GM12864 (cell line): ENCODE measurements at places on chromosomes 3 and 15.

DNA sequence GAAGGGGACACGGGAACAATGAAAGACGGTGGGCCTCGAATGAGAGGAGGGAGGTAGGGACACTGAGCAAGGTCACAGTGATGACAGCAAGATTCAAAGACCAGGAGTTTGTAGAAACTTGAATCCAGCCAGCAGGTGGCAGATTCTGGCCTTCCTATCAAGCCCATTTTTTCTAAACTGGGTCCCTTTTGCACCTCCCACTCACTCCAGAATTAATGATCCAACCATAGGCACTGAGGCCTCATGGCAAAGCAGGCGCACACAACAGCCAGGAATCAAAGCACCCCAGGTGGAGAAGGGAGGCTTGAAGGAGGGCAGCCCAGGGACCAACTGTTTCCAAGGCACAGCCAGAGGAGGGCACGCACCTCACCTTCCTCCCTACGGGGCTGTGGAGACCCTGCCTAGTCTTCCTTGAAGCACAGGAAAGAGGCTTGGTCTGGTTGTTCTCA lies 90.2 kb downstream of the ANP32A start:
- DNase-seq: peak; percentile 10

DNA sequence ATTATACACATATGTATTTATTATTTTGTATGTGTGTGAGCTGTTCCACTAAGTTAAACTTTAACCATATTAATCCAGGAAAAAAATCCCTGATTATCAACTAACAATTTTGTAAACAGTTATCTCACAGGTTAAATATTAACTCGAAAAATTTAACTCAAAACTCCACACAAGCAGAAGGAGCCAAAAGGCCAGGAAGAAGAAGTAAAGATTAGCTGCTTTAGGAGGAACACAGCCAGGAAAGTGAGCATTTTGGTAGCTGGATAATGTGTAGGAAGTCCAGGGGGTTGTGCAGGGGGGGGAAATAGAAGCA lies 425.0 kb downstream of the TIGIT start:
- DNase-seq: no peak

DNA sequence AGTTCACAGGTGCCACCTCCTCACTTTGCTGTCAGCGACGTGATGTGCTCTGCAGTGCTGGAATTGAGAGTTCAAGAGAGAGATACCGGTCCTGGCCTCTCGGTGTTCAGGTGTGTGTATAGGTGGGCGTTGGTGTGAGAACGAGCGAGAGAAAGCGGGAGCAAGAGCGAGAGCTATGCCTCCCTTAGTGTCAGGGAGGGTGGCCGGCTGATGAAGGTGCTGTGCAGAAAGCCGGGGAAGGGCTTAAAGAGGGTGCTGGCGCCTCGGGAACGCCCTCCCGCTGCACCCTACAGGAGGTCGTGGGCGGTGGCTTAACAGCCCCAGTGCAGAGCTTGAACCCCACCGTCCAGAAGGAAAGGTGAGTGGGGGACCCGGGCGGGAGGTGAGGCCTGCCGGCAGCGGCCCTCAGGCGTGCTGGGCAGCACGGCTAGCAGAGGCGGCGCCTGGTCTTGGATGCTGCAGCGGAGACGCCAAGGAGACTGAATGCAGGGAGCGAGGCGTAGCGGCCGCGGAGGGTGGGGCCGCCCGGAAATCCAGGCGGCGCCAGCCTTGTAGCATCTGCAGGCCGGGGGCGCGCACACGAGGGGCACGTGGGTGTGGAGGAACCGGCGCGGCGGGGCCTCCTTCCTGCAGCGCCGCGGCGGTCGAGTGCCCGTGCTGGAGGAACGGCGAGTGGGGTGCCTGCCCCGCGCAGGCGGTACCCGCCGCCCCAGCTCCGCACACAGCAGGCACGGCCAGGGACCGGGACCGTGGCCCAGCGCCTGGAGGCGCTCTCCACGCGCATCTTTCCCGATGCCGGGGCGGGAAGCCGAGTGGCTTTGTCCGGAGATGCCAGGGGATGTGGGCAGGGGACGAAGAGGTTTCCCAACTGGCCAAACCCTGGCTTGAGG lies 246.8 kb upstream of the TOPAZ1 start:
- no peak for DNase-seq

GRCh38 chr3:153209596-153209995 lies 47.6 kb downstream of the RAP2B start:
- DNase-seq: no peak

- no peak for DNase-seq
Observed at GRCh38 chr15:52023169-52023922, 4.3 kb downstream of the MAPK6 start.

DNA sequence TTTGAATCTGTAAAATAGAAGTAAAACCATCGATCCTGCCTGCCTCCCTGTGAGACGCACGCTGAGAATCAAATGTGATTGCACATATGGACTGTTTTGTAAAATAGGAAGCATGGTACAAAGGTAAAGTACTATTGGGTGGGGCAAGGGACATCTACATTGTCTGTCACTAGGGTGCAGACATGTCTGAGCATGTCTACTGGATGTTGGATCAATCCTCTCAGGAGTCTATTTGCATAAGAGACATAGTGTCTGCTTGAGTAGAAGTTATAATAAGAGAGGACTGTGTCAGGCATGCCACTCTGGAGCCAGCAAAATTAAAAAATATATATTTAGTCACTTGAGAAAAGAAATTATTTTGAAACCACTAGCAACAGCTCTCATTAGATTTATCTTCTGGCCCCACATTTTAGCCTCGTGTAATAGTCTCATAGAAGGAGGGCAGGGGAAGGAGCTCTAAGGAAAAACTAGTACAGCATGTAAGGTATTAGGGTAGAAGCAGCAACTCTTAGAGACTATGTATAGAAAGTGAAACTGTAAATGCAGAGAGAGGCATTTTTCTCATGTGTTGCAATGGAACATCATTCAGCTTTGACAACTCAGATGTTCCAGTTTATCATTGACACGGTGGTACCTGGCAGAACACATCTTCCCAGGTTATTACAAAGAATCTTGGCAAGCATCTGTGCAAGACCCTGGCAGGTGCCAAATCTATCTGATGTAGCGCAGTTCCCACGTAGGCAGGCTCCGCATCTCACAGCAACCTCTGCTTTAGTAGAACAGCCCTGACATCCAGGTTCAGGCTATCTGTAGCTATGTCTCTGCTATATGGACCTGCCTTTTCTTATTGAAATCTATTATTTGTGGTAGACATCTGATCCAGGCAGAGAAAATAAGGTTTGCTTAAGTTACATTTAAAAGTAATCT lies 85.2 kb upstream of the CHL1 start:
- no peak for DNase-seq

DNA sequence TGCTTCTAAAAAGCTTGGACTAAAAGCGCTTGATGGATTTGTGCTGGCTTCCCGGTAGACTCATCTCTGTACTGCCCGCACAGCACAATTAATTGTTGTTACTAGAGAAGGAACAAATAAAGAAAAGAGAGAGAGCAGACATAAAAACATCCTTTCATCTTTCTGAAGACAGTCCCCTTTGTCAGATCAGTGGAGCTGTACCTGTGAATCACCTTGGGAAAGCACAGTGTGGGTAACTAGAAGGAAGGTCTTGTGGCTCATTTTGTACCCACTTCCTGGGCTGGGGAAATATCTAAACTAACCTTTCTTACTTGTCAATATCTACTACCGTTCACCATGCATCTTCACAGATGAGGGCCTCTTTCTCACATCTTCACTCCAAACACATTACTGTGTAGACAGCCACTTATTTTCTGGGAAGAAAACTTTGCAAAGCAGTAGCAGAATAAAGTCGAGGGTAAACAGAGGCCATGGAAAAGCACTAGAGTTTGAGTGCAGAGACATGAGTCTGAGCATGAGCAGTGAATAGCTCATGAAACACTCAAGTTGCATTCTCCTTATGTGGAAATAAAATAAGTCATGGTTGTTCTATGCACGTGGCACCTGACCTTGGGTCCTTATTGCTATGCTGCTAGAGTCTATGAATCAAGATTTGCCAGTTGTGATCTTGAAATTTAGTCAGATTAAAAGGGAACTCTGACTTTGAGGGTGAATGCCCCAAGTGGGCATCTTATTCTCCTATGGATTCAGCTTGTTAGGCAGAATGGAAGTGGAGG lies 169.3 kb downstream of the LPP start:
- DNase-seq: no peak

DNA sequence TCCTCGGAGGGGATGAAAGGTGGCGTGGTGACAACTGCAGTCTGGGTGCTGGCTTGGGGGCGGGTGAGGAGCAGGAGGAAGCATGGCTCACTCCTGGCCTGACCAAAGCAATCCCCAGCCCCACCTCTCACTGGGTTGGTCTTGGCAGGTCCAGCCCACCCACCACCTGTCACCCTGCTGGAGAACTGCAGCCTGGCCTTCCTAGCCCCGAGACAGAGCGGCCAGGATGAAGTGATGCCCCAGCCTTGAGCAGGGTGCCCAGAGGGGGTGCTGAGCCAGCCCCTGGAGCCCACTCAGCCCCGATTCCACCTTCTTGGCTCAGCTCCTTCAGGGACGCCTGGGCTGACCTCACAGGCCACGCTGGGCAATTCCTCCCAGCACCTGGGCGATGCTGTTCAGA lies 89.9 kb downstream of the IQSEC1 start:
- DNase-seq: no peak

- no peak for DNase-seq
Observed at GRCh38 chr3:23330568-23330967, 127.4 kb downstream of the UBE2E2 start.

DNA sequence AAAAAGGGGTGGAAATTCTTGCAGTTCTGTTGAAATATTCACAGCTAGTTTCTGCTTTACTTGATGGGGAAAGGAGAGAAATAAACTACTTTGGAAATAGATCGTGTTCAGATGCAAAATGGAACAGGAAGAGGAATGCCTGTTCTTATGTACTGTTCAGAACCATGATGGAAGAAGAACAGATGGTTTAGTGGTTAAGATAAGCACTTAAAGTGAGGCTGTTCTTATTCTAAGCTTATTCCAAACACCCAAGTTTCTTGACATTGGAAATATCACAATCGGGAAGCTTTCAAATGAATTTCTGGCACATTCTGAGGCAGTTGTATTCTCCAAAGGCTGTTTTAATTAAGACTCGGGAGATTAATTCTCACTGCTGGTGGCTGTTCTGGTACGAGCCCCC lies 228.5 kb downstream of the LSAMP start:
- DNase-seq: no peak

- no peak for DNase-seq
Observed at GRCh38 chr3:168161696-168162095, 66.0 kb upstream of the GOLIM4 start.

DNA sequence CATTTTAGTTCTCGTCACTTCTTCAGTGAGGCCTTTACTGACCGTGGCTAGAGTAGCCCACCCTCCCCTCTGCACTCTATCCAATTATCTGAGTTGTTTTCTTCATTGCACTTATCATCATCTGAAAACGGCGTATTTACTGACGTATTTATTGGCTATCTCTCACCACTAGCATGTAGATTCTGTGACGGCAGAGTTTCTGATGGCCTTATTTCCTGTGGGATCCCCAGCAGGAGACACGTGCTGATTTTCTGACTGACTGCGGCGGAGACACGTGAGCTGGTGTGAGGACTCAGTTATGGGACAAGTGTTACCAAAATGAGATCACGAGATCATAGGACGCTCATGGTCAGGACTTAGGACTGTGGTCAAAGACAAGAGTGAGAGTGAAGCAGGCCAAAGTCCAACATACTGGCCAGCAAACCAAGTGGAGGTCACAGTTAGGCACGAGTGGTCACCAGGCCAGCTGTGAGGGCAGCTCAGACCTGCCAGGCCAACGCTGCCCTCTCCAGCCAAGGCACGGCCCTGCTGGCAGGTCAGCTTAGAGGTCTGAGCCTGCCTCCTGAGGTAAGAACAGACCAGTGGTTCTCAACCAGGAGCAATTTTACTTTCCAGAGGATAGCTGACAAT lies 50.6 kb upstream of the BNIP2 start:
- no peak for DNase-seq

- no peak for DNase-seq
Observed at GRCh38 chr15:80970018-80970657, 19.5 kb downstream of the MESD start.

DNA sequence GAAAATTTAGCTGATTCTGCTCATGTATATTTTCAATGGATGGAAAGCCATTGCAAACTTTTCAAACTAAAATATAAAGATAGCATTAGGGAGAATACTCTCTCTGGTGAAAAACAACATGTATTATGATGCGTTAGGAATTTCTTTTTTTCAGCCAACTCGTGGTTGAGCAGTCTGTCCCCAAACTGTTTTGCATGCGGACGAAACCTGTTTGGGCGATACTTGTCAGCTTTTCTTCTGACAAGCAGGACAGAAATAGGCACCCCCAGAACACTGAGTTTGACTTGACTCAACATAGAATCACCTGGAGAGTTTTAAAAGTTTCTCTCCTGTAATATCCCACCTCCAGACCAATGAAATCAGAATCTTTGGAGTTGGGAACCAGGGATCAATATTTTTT lies 417.5 kb upstream of the TPRG1 start:
- DNase-seq: peak; percentile 18

DNA sequence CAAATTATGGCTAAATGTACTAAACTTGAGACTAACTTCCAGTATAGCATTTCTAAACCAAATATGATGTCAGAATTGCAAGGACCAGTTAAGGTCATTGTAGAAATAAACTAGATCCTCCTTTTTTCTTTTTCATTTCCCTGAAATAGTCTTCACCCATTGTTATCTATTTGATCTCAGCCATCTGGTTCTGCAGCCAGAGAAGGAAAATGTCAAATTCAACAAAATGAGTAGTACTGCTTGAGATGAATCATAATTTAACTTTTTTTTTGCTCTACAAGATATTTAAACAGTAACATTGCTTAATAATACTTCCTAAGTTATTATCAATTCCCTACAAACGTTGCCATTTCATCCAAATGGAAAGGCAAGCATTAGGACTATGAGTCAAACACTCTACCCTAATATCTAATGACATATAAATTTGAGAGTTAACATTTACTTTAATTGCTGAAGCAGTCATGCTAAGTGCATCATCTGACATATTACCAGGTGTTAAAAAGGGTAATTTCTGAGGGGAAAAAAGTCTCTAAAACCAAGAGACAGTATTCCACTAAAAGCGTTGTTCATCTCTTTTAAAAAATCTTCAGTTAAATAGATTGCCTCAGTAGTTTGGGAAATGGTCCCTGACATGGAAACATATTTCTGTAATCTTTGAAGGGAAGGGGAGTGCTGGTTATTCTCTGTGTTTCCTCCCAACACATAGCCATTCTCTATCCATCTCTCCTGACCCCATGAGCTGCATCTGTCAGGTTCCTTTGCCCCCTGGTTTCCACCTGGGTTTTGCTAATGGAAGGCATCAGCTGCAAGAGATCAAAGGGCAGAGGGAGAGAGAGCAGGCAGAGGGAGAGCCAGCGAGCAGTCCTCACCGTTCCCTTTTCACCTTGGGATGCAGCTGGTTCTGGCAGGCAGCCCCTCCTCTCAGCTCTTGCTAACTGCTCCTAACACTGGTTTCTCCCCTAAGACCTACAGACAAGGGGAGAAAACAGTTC lies 138.5 kb downstream of the ARPP21 start:
- DNase-seq: no peak

DNA sequence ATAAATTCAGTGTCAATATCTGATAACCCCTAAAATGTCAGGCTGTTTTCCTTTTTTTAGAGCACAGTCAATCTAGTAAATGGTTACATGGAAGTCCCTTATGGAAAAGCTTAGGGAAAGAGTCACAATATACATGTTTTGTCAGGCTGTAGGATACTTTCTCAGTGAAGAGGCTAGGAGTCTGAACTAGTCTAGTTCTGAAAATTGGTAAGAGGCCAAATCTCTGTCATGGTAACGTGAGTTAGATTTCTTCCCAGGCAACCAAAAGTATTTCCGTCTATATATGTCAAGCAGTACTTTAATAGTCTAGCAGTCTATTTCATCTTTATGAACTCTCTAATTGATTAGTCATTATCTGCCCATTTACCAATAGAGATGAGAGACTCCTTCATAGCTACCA lies 215.9 kb upstream of the LRRC3B start:
- no peak for DNase-seq

- no peak for DNase-seq
Observed at GRCh38 chr3:317012-317411, 120.4 kb downstream of the CHL1 start.
